K562 (cell line): ENCODE measurements at places on chromosomes 2 and 18.

- H3K27me3 ChIP-seq = no peaks in the 10 kb centered on the region; the same call in 2 of the 3 replicates
- H3K27ac ChIP-seq = no peak overlapping the region
- H3K4me3 ChIP-seq = no peak overlapping the region
- no peak for DNase-seq
- H3K4me1 ChIP-seq = peaks cover 26% of the 10 kb centered on the region
These were observed 35.5 kb upstream of the TAF1B start for GRCh38 chr2:9807555-9808305.

DNA sequence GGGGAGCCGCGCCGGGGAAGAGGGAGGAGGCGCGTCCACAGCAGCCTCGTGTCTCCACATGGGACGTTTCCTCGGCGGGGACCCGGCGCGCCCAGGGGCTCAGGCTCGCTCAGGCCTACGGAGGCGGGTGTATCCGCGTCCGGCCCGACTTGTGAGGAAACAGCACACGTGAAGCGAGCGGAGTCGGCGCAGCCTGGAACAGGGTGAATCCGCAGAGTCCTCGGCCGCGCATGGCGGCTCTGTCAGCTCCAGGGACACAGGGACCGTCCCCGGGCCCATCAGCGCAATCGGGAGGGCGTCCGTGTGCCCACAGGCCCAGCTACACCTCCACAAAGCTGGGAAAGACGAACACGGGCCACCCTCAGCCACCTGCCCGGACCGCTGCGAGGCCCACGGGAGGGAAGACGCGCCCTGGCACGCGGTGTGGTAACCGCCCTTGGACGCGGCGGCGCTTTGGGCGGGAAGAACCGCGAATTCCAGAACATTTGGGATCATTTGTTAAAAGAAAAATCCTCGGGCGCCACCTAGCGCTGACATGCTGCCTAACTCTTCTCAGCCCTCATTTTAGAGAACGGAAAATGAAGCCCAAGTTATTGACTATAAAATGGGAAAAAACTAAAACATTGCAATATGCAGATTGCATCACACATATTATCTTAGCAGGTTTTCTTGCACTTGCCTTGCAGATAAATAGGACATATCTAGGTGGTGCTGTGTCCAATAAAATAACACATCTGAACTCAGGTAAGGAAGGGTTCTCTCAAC lies 40.4 kb downstream of the TMEM18 start:
- H3K27ac ChIP-seq = no peak overlapping the region
- peaks cover 10% of the 10 kb centered on the region for H3K4me1 ChIP-seq
- H3K27me3 ChIP-seq = peaks cover 50% of the 10 kb centered on the region
- no peak overlapping the region for H3K4me3 ChIP-seq
- no peaks in the 10 kb centered on the region for H3K36me3 ChIP-seq
- DNase-seq = peak; percentile 49

- H3K4me1 ChIP-seq = no peaks in the 10 kb centered on the region
- no peak overlapping the region for H3K27ac ChIP-seq
- H3K27me3 ChIP-seq = no peaks in the 10 kb centered on the region
- H3K36me3 ChIP-seq = peaks cover 68% of the 10 kb centered on the region; the same call in 2 of the 3 replicates
These were observed 15.0 kb downstream of the KCNJ13 start for GRCh38 chr2:232761301-232761907.

DNA sequence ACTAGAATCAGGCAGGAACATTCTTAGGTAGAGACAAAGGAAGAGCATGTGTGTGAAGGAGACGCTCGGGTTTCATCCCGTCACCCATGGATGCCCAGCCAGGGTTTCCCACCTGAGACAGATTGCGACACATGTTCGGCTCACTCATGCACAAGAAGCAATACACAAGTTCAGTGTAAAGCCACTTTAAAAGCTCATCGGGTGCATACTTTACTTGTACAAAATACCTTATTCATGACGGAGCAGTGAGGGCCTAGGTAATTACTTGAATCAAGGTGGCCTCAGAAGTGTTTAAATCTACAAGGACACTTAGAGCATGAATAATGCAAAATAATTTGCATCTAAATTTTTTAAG lies 42.0 kb downstream of the ZEB2 start:
- no peak overlapping the region for H3K4me3 ChIP-seq
- DNase-seq = no peak
- H3K27ac ChIP-seq = no peak overlapping the region
- H3K4me1 ChIP-seq = peaks cover 28% of the 10 kb centered on the region

DNA sequence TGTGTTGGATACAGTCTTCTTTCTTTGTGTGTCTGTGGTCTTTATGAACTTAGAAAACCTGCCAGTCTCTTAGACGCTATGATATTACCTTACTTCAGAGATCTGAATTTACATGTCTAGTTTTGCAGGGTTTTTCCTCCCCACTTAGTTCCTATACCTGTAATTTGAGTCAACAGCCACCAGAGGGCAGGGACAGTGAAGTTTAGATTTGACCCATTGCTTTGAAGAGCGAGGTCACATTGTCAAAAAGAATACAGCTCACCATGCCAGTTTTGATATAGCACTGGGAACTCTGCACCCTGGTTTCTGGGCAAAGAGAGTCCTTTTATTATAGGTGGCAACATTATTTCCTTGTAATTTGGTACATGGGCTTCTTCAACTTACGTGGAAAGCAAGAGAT lies 102.3 kb downstream of the MAPK4 start:
- H3K27me3 ChIP-seq = no peaks in the 10 kb centered on the region
- H3K4me3 ChIP-seq = no peak overlapping the region
- peak; percentile 37 for DNase-seq
- H3K4me1 ChIP-seq = no peaks in the 10 kb centered on the region
- no peaks in the 10 kb centered on the region for H3K36me3 ChIP-seq

DNA sequence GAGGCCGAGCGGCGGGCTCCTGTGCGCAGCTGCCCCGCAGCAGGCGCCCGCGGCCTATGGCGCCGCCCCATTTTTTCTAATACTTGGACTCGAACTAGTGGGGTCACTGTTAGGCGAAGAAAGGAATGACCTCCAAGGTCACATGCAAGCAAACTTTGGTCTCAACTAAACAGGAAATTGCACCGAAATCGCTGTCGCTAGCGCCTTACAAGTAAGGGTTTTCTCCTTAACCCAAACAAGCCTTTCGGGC lies 339 bp downstream of the ACAA2 start:
- H3K27ac ChIP-seq = peak overlapping the region; percentile 88
- peak overlapping the region; percentile 62 for H3K4me3 ChIP-seq
- H3K4me1 ChIP-seq = peaks cover 8% of the 10 kb centered on the region; the same call in 2 of the 3 replicates
- H3K27me3 ChIP-seq = no peaks in the 10 kb centered on the region
- no peaks in the 10 kb centered on the region for H3K36me3 ChIP-seq

GRCh38 chr2:191038241-191038725 lies 24.3 kb upstream of the STAT1 start:
- peaks cover 16% of the 10 kb centered on the region; the same call in 2 of the 3 replicates for H3K4me1 ChIP-seq
- no peak overlapping the region for H3K4me3 ChIP-seq
- DNase-seq = peak; percentile 28
- peak overlapping the region; percentile 55; the same call in 2 of the 3 replicates for H3K27ac ChIP-seq
- H3K27me3 ChIP-seq = no peaks in the 10 kb centered on the region

- peak overlapping the region; percentile 45 for H3K4me3 ChIP-seq
- no peaks in the 10 kb centered on the region for H3K36me3 ChIP-seq
- H3K27ac ChIP-seq = no peak overlapping the region
- DNase-seq = no peak
- no peaks in the 10 kb centered on the region for H3K27me3 ChIP-seq
These were observed 793 bp downstream of the CNRIP1 start for GRCh38 chr2:68318914-68319397.

- DNase-seq = no peak
- H3K4me3 ChIP-seq = peak overlapping the region; percentile 93
- H3K36me3 ChIP-seq = no peaks in the 10 kb centered on the region; the same call in 2 of the 3 replicates
- peaks cover 6% of the 10 kb centered on the region for H3K4me1 ChIP-seq
- no peak overlapping the region for H3K27ac ChIP-seq
- H3K27me3 ChIP-seq = no peaks in the 10 kb centered on the region
These were observed 2.2 kb downstream of the ACSL3 start for GRCh38 chr2:222862909-222863544.

DNA sequence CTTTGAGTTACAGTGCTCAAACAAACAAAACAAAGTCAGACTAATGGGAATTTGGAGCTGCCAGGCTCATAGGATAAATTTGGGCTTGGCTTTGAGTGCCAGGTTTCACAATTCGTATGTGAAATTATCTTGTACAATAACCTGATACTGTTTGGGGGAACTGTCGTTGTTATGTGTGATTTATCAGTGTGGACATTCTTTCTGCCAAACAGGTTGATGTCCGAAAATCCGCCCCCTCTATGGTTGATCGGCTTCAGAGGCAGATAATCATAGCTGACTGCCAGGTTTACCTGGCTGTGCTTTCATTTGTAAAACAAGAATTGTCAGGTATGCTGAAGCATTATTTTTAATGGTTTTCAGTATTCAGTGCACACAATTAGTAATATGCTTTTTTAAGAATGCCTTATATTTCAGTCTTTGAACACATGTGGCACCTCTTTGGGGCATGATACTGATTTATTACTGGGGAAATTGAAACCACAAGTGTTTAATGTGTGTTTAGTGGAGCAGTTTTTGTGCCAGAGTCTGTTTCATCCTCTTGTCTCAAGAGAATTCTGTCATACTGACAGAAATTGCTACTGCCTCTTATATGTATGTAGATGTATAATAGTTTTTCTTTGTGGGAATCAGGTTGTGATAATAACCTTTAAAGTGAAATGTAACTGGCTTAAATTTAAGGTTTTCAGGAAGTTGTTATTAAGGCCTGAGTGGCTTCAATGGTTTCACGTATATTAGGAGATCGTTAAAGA lies 54.6 kb downstream of the TTC39C start:
- no peak overlapping the region for H3K4me3 ChIP-seq
- no peak overlapping the region for H3K27ac ChIP-seq
- peaks cover 4% of the 10 kb centered on the region; the same call in 1 of the 2 replicates for H3K27me3 ChIP-seq
- H3K36me3 ChIP-seq = no peaks in the 10 kb centered on the region
- DNase-seq = no peak
- H3K4me1 ChIP-seq = no peaks in the 10 kb centered on the region

GRCh38 chr2:66127061-66127460 lies 307.9 kb upstream of the MEIS1 start:
- no peaks in the 10 kb centered on the region for H3K4me1 ChIP-seq
- no peak for DNase-seq
- H3K36me3 ChIP-seq = no peaks in the 10 kb centered on the region
- H3K27me3 ChIP-seq = peaks cover 14% of the 10 kb centered on the region
- no peak overlapping the region for H3K4me3 ChIP-seq

GRCh38 chr2:78201064-78201575 lies 678.9 kb upstream of the LRRTM4 start:
- H3K4me1 ChIP-seq = no peaks in the 10 kb centered on the region

GRCh38 chr18:7516266-7517117 lies 50.6 kb upstream of the PTPRM start:
- peaks cover 4% of the 10 kb centered on the region; the same call in 1 of the 2 replicates for H3K27me3 ChIP-seq
- no peak for DNase-seq
- no peaks in the 10 kb centered on the region for H3K36me3 ChIP-seq
- no peaks in the 10 kb centered on the region for H3K4me1 ChIP-seq
- H3K4me3 ChIP-seq = no peak overlapping the region

GRCh38 chr18:80004600-80005342 lies 16.4 kb upstream of the TXNL4A start:
- H3K4me3 ChIP-seq = no peak overlapping the region
- no peak overlapping the region for H3K27ac ChIP-seq
- H3K4me1 ChIP-seq = no peaks in the 10 kb centered on the region; the same call in 2 of the 3 replicates
- no peak for DNase-seq

GRCh38 chr2:96304606-96305005 lies 740 bp downstream of the SNRNP200 start:
- peak overlapping the region; percentile 93 for H3K4me3 ChIP-seq
- H3K4me1 ChIP-seq = peaks cover 14% of the 10 kb centered on the region; the same call in 2 of the 3 replicates
- no peak for DNase-seq
- H3K36me3 ChIP-seq = peaks cover 50% of the 10 kb centered on the region
- peak overlapping the region; percentile 91 for H3K27ac ChIP-seq

GRCh38 chr2:8244639-8245038 lies 437.2 kb upstream of the ID2 start:
- H3K27me3 ChIP-seq = peaks cover 8% of the 10 kb centered on the region; the same call in 2 of the 3 replicates
- no peaks in the 10 kb centered on the region for H3K36me3 ChIP-seq
- H3K4me1 ChIP-seq = no peaks in the 10 kb centered on the region
- no peak overlapping the region for H3K4me3 ChIP-seq

DNA sequence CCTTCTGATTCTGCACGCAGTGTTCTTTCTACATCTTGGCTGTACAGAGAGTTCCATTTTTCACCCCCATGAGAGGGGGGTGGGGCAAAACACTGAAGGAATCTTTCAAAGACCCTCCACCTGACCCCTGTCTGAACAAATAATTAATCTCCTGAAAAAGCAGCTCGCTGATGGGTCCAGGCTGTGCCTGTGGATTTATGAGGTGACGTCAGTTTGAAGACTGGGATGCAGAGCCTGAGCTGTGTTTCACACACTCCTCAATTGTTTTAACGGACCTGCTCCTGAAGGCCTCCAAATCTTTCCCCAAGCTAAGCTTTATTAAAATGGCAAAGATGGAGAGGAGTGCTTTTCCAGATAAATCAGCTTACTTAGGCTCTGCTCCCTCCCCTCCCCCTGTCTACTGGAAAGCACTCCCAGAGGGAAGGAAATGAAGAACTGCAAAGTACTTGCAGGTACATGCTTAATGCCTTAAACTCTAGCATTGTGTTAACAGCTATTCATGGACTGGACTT lies 390.2 kb upstream of the TNP1 start:
- no peaks in the 10 kb centered on the region for H3K27me3 ChIP-seq
- DNase-seq = no peak
- H3K36me3 ChIP-seq = no peaks in the 10 kb centered on the region
- peaks cover 4% of the 10 kb centered on the region; the same call in 1 of the 2 replicates for H3K4me1 ChIP-seq
- no peak overlapping the region for H3K4me3 ChIP-seq

GRCh38 chr2:84729224-84729623 lies 151.7 kb downstream of the TRABD2A start:
- H3K4me1 ChIP-seq = no peaks in the 10 kb centered on the region
- no peaks in the 10 kb centered on the region for H3K36me3 ChIP-seq
- H3K27ac ChIP-seq = no peak overlapping the region
- H3K4me3 ChIP-seq = no peak overlapping the region
- no peak for DNase-seq
- H3K27me3 ChIP-seq = no peaks in the 10 kb centered on the region

DNA sequence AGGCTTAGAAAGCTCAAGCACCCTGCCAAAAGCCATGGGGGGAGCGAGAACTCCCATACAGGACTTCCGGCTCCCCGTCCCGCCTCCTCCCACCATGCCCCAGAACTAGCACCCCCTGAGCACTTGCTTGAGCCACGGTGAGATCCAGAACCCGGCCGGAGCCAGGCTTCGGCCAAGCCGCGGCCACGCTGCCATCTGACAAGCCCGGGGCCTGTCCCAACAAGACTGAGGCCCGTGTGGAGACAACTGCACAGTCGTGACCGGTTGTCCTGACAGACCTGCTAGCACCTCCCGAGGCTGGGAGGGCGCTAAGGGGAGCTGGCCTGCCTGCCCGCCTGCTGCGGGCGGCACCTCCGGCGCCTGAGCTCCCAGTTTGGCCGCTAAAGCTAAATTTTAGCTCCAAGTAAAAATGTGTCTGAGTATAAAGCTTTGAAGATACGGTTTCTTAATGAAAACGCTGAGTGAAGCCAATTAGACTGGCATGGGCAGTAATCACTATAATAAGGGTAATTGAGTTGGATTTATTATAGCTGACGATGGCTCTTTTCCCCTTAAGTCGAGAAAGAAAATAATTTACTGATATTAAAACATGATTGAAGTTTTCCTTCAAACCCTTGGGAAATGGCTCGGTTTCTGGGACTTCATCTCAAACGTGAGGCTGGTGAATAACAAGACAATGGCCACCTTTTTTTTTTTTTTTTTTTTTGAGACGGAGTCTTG lies 78.3 kb upstream of the ODC1 start:
- H3K4me1 ChIP-seq = peaks cover 10% of the 10 kb centered on the region; the same call in 2 of the 3 replicates
- peaks cover 9% of the 10 kb centered on the region for H3K27me3 ChIP-seq
- no peak overlapping the region for H3K4me3 ChIP-seq
- H3K27ac ChIP-seq = no peak overlapping the region

GRCh38 chr2:241887806-241888522 lies 18.4 kb downstream of the RTP5 start:
- DNase-seq = no peak
- no peaks in the 10 kb centered on the region for H3K36me3 ChIP-seq
- no peak overlapping the region for H3K4me3 ChIP-seq
- H3K4me1 ChIP-seq = peaks cover 13% of the 10 kb centered on the region
